ENCODE measurements at places on chromosomes 5 and 9.

DNA sequence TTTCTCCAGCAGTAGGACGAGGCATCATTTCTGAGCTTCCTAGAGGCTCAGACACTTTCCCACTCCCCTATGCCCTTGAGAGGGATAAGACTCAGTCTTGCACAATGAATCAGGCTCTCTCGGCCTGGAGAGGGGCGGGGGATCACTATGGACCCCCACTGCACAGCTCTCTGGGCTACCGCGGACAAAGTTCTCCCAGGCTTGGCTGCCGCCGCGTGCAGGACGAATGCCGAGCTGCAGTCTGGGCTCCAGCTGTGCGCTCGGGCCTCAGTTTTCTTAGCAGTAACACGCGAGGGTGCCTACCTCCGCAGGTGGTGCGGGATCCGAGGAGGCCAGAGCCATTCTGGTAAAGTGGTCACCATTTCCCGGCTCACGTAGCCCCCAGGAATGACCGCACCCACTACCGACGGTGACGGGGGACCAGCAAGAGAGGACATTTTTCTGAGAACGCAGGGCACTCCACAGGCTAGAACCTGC lies 3.4 kb upstream of the MYORG start:
- DNase-seq = no peak

DNA sequence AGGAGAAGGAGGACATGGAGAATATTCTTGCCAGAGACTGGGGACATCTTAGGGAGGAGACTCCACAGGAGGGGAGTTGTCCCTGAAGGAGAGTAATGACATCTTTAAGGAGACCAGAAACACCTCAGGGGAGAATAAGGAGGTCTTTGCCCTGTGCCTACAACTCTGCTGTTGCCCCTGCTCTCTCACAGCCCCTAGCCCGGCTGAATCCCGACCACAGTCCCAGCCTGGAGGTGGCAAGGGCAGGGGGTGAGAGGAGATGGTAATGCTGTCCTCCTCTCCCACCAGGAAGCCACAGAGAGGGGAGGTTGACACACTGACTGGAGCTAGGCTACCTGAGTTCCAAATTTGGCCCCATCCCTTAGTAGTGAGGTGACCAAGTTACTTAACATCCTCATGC lies 30.2 kb upstream of the ENHO start:
- no peak for DNase-seq

- DNase-seq = no peak
These were observed 178.9 kb downstream of the XRCC4 start for GRCh38 chr5:83256091-83256780.

DNA sequence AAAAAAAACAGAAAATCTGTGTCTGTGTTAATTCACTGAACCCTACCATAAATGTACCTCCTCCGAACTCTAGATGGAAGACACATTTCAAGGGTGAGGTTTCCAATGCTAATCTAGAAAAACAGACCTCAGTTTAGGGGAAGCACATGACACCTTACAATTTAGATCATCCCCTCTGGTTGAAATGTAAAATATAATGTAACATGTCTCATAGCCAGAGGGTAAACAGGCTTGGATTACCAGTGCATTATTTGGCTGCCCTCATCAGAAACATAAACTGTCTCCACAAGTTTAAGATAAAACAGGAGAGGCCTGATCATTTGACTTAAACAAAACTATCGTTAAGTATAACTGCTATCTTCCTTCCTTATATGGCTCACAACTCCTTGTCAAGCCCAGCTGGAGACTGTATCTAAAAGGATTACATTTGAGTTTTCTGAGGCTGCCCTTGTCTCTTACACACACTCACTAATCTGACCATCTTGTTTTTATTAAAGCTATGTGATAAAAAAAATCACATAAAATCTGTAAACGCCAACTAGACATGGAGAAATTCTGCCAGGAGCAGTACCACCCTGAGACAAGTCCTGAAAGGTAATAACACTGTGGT lies 105.7 kb downstream of the LURAP1L start:
- no peak for DNase-seq

GRCh38 chr5:131379723-131380122 lies 115.9 kb downstream of the CDC42SE2 start:
- DNase-seq = peak; percentile 59

DNA sequence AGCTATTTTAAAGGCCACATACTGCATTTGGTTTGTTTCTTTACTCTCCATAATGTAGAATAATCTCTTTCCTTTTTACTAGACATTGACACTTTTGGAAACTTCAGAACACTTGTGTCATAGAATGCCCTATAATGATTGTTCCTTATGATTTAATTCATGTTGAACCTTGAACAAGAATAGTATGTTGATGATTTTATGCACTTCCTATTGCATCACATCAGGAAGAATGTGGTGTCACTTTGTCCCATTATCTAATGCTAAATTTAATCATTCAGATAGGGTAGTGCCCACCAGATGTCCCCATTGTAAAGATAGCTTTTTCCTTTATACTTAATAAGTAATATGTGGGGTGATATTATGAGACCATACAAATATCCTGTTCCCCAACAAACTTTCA lies 19.4 kb upstream of the DEPDC1B start:
- no peak for DNase-seq

- no peak for DNase-seq
These were observed 61.5 kb upstream of the TEX48 start for GRCh38 chr9:114743446-114743845.

GRCh38 chr5:78610163-78610583 lies 38.4 kb downstream of the LHFPL2 start:
- no peak for DNase-seq

DNA sequence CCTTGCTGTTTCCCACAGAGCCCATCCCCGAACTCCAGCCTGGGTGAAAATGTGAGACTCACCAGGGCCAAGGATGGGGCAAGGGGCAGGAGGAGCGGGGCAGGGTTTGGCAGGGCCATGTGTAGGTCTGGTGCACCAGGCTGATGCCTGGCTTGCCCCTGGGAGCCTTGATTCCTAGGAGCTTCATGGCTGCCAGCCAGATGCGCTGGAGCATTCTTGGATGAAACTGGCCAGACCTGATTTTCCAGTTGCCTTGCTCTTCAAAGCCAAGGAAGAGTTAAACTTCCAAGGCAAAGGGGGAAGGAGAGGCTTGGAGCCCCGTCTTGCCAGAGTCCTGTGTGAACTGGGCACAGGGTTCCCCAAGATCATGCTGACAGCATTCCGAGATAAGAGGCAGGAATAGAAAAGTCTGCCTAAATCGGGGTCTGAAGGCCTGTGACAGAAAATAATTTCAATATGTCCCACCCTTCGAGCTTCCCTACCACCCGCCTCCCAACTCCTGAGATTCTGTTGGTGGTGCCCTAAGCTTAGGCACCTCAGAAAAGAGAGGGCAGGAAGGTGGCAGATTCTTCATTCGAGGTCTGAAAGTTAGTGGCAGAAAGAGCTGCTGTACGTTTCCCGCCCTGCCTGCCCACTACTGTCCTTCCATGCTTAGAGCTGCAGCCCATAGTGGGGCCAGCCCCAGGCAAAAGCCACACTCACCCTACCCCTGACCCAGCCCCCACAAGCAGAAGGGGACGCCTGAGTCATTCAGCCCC lies 20.4 kb downstream of the FAT2 start:
- no peak for DNase-seq

DNA sequence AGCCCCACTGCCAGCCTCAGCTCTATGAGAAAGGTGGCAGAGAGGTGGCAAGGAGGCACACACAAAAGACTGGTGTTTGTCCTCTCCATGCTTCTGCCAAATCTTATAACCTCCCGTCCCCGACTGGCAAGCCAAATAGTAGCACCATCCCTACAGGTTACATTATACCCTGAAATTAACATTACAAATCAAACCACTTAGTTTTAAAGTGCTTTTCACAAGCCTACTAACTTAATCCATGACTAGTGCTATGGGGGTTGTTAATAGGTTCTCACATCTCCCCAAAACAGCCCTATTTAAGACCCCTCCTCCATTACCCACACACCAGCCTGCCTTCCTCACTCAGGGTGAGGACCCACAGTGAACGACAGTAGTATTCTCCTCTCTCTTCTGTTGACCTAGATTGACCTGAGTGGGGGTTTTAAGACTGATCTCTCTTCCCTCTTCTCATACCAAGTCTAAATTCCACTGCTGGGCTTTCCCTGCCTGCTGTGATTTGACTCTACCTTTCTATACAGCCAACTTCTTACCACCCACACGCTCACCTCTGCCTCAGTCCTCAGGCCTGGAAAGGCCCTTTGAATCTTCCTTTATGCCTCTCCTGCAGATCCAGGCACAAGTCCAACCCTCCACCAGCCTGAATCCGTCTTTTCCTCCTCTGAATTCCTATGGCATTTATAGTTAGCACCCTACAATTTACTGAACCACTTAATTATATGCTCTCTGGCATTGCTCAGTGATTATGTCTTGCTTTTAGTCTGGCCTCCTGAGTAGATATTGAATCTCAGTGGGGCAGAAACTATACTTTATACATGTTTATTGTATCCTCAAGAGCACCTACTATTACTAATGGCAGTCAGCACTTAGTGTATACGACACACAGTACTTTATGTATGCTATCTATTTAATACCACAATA lies 116.1 kb downstream of the TMEM174 start:
- no peak for DNase-seq
